ENCODE measurements at places on chromosomes 3 and 15. TPM values are rescaled to one million over a fixed set of nuclear protein-coding genes. Genes with fewer than 3 reads are reported as not detected.

DNA sequence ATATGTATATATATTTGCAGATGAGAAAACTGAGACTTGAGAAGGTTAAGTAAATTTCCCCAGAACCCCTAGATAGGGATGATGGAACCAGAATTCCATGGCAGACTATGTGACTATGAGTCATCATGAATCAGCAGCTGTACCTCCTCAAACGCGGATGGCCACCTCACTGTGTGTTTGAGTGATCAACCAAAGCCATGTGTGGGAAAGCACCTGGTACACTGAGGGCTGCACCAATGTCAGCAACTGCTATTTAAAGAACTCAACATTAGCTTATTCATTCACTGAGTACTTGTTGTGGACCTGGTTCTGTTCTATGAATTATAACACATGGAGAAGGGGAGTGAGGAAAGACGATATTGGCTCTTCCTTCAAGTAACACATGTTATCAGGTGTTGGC is 377.0 kb downstream of the GAP43 start:
- DNase-seq: peak; percentile 88

FOXL2 gene
- polyA plus RNA-seq: 0.03 TPM

DNA sequence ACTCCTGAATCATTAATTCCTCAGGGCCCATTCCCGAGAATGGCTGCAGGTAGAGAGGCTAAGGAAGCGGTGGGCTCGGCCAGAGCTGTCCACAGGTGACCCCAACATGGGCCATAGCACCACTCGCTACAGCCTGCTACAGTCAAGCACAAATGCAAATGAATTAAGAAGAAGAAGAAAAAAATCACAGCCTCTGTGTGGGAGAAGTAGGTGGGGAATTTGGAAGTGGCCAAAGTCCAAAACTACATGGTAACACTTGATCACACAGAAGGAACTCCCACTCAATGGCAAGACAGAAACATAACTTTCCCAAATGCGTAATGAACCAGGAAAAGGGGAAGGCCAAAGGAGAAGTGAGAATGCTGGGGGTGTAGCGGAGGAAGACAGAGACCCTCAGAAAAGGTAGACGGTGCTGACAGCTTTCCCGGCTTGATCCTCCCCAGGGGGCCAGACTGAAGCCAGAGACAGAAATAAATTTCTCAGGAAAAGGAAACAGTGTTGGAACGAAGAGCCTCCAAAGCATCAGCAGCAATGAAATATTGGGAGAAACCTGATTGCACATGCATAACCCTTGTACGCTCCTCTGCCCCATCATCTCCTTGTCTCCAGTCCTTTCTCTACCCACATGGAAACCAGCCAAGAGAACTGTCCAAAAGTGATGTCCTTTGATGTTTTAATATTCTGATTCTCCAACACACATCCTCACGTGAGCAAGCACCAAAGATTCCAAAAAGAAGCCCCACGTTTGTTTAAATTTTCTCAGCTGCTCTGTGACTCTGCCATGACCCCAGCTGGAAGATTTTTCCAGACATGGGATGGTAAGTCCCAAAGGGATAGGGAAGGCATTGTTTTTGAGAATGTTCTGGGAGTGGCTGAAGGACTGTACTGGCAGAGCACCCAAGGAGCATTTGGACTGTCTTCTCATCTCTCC is 107.6 kb downstream of the OXNAD1 start:
- no peak for DNase-seq

DNA sequence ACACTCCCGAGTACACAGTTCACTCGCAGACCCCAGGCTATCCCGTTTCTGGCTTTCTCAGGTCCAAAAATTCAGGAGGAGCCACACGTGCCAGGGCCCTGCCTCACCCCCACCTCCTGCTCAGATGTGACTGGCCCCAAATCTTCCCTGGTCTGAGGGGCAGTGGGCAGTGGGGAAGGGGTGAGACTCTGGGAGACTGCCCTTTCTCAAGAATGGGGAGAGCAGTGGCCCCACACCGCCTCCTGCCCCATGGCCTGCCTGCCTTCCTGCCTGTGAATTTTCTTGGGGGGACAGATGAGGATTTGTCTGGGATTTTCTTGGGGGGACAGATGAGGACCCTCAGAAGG is 174.6 kb downstream of the MEGF11 start:
- no peak for DNase-seq

SCAANT1 gene
- not detected for polyA plus RNA-seq

DNA sequence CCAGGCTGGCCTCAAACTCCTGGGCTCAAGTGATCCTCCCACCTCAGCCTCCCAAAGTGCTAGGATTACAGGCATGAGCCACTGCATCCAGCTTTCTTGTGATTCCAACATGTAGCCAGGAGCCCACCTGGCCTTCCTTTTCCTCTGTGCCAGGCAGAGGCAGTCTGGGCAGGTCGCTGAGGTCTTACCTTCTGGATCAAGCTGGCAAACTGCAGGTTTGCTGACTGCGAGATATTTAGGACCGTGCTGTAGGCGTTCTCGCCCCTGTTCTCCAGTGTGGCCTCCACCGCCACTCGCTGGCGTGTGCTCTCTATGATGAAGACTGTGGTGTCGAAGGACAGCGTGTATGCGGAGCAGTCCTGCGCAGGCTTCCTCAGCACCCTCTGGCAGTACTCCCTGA is 42.5 kb downstream of the FEM1B start:
- no peak for DNase-seq

DNA sequence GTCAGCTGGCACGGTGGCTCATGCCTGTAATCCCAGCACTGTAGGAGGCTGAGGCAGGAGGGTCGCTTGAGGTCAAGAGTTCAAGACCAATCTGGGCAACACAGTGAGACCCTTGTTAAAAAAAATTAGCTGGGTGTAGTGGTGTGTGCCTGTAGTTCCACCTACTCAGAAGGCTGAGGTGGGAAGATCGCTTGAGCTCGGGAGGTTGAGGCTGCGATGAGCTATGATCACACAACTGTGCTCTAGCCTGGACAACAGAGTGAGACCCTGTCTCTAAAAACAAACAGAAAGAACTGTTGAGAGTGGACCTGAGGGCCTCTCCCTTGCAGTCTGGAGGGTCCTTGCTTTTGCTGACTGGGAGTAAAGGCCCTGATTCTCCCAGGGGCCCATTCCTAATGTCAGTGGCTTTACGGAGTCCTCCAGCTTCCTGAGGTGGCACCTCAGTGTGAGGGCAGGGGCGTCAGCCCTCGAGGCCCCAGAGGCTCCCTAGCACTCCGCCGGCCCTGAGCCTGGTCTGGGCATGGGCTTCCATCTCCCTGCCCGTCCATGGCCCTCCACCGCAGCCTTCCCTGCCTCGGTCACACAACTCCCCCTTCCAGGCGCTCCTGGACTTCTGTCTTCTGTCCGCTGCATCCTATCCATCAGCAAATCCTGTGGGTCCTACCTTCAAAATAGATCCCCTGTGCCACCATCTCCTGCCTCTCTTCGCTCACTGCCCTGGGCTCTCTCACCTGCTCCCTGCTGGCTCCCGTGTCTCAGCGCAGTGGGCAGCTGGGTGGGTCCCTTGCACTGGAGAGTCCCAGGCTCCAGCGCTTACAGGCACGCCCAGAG is 19.0 kb downstream of the FBLN2 start:
- DNase-seq: no peak

- no peak for DNase-seq
These were observed 164.5 kb downstream of the RORA start for GRCh38 chr15:61064651-61065050.

DNA sequence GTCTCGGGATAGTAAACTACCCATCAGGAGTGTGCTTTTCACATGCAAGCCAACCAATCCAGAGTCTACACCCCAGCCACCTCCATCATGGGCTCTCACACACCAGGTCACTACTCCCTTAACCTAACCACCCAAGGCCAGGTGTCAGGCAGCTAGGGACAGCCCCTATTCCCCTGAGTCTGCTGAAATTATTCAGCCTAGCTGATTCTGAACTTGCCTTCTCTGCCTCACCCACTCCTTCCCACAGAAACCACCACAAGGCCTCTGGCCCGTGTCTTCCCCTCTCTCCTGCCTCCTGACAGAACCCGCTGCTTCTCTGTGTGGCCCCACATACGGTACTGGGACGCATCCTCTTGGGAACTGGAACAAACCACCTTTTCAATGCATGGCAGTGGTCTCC is 82.1 kb downstream of the PCSK6 start:
- no peak for DNase-seq

- peak; percentile 73 for DNase-seq
These were observed 109.7 kb upstream of the SLC7A14 start for GRCh38 chr3:170695486-170696064.

DNA sequence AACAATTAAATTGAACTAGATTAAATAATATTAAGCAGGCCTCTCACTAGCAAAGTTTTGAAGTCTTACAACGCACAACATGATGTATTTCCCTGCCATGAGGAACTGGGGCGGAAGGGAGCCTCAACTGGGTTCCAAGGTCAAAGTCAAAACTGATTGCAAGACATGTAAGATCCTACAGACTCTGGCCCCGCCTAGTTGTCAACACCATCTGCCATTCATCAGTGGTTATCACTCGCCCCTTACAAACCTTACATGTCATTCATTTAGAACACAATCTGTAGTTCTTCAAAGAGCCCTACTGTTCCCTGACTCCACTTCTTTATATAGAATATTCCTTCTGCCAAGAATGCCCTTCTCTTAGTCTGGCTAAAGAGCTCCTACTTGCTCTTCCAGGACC is 10.0 kb downstream of the ATP13A3 start:
- DNase-seq: no peak
